ENCODE measurements at places on chromosomes 7 and 10.

GRCh38 chr10:14453593-14453992, 122.9 kb upstream of the FRMD4A start:
- no peak for DNase-seq

GRCh38 chr7:80026766-80027165, 107.9 kb upstream of the GNAI1 start:
- no peak for DNase-seq

GRCh38 chr10:127736915-127737562, at the start of gene FOXI2:
TSS of gene FOXI2 (plus strand) at chr10:127737185. CDS start at chr10:127737274, 89 bp downstream.
- DNase-seq, result no peak

GRCh38 chr7:1053002-1053411, 8.7 kb downstream of the GPR146 start:
- no peak for DNase-seq

DNA sequence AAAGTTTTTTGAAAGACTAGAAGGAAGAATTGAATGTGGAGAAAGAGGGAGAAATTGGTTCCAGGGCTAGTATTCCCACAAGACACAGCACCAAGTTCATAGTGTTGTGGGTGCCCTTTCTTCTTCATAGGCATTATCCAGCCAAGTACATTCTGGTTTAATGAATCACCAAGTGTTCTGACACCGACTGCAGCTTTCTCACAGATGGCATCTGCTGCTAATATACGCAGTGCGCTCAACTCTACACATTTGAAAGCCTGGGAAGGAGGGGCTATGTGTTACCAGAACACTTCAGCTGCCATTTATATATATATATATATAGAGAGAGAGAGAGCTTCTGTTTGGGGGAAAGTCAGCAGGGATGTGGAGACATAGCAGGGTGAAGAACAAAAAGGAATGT, 1168.4 kb downstream of the GATA3 start:
- DNase-seq, result no peak

DNA sequence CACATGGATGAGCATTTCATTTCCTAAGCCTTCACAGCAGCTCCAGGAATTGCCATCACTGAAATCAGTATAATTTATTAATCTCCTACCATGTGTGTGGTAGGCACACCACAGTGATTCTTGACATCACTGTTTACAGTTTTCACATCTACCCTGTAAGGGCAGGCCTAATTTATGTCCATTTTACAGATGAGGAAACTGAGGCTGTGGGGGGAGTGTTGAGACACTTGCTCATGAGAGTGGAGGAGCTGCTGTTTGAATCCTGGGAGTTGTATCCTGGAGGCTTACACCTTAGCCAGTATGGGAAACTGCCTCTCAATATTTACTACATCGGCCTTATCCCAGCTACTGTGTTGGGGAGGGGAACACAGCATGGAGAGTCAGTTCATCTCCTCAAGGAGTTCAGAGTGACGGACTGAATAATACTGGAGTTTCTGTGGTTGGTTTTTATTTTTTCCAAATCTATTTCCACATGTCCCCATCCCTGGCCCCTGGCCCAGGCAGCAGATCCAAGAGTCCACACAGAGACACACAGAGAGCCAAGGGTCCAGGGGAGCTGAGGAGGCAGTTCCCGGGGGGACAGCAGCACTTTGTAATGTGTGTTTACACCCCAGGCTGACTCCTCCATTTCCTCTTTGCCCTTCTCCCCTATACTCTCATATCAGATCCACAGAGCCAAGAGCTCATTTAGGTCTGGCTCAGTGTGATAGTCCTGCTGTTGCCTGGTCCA, 13.2 kb downstream of the UBTD1 start:
- no peak for DNase-seq

DNA sequence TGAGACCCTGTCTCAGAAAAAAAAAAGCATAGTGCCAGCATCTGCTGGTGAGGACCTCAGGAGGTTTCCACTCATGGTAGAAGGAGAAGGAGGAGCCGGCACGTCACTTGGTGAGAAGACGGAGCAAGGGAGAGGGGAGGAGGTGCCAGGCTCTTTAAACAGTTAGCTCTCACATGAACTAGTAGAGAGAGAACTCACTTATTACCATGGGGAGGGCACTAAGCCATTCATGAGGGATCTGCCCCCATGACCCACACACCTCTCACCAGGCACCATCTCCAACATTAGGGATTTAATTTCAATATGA, 62.9 kb upstream of the VKORC1L1 start:
- no peak for DNase-seq

GRCh38 chr7:133576612-133577168, 323.8 kb downstream of the EXOC4 start:
- no peak for DNase-seq

Measured in CMK (cell line).